ENCODE measurements at places on chromosomes 2 and 18.
A peak's percentile ranks its signal among the peaks of the same experiment; 100 is the strongest.

GRCh38 chr2:30721668-30722647 is 85.3 kb downstream of the CAPN13 start:
- no peak overlapping the region for H3K4me3 ChIP-seq
- peaks cover 27% of the 10 kb centered on the region for H3K27me3 ChIP-seq
- DNase-seq = no peak
- H3K4me1 ChIP-seq = no peaks in the 10 kb centered on the region
- H3K36me3 ChIP-seq = no peaks in the 10 kb centered on the region
- no peak overlapping the region for H3K27ac ChIP-seq

DNA sequence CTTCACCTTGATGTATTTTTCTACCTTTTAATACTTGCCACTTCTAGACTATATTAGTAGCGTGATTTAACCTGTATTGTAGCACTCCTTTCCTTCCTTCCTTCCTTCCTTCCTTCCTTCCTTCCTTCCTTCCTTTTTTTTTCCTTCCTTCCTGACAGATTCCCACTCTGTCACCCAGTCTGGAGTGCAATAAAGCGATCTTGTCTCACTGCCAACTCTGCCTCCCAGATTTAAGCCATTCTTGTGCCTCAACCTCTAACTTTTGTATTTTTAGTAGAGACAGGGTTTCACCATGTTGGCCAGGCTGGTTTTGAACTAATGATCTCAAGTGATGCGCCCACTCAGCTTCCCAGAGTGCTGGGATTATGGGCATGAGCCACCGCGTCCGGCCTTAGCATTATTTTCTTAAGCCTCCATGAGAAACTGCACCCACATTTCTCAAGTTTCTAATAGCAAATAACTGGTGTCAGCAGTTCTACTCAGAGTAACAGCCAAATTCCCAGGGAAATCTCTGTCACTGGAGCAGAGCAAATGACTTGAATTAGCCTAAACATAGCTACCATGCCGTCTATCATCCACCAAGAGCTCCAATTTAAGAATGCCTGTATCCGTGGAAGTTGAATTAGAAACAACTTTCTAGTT is 529.2 kb downstream of the LRP1B start:
- no peak overlapping the region for H3K4me3 ChIP-seq
- no peaks in the 10 kb centered on the region for H3K36me3 ChIP-seq
- DNase-seq = peak; percentile 65
- peaks cover 35% of the 10 kb centered on the region for H3K4me1 ChIP-seq
- no peaks in the 10 kb centered on the region for H3K27me3 ChIP-seq

DNA sequence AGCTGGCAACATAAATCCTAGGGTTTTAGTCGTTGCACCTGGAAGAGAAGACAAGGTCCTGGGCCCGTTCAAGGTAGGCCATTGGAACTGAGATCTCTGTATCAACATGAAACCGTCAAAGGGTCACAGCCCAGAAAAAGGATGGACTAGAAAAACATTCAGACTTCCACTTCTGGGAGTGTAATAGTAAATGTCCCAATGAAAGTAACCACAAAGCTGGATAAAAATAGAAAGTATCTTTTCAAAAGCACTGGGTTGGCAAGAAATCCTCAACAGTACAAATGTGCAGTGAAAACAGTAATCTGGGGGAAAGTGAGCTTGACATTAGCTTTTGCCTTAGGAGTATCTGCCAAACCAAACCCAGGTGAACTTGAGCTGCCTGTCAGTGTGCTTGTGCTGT is 12.9 kb downstream of the CGREF1 start:
- no peaks in the 10 kb centered on the region for H3K36me3 ChIP-seq
- H3K27me3 ChIP-seq = no peaks in the 10 kb centered on the region
- H3K4me3 ChIP-seq = no peak overlapping the region
- no peak overlapping the region for H3K27ac ChIP-seq

- H3K27ac ChIP-seq = no peak overlapping the region
- DNase-seq = no peak
- no peaks in the 10 kb centered on the region for H3K27me3 ChIP-seq
- H3K36me3 ChIP-seq = no peaks in the 10 kb centered on the region
- no peak overlapping the region for H3K4me3 ChIP-seq
- H3K4me1 ChIP-seq = no peaks in the 10 kb centered on the region
Measured at GRCh38 chr18:6004683-6005082, 109.4 kb upstream of the TMEM200C start.

- no peak overlapping the region for H3K27ac ChIP-seq
- no peaks in the 10 kb centered on the region for H3K4me1 ChIP-seq
- peaks cover 4% of the 10 kb centered on the region for H3K27me3 ChIP-seq
- H3K36me3 ChIP-seq = no peaks in the 10 kb centered on the region
- H3K4me3 ChIP-seq = no peak overlapping the region
Measured at GRCh38 chr2:73307720-73308119, 14.4 kb upstream of the EGR4 start.

DNA sequence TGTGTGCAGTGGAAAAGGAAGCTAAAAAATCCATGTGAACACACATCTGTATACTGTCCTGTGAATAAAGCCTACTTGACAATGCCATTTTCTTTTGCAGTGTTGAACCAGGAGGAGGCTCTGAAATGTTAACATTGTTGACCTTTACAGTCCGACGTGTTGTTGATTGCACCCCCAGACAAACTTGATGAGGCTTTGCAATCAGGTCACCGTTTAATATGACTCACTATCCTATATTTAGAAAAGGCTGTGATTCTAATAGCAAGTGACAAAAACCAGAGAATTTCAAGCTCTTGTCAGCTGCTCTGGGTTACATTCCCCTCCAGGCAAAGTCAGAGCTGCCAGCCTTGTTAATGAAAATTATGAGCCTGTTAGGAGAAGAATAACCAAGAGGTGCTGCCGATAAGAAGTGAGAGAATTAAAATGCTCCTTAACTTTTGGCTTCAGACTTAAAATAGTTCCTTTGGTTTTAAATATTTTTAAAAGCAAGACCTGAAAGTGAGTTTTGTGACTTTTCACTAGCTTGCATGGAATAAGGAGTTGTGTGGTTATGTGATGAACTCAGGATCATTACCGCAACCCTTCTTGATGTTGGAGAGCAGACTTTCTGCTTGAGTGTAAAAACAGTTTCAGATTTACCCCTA is 162.1 kb downstream of the QPCT start:
- no peaks in the 10 kb centered on the region for H3K27me3 ChIP-seq
- H3K4me3 ChIP-seq = no peak overlapping the region
- H3K36me3 ChIP-seq = no peaks in the 10 kb centered on the region
- no peak for DNase-seq
- no peak overlapping the region for H3K27ac ChIP-seq

Data from A673 (cell line).